ENCODE measurements at places on chromosomes 2 and 18.

GRCh38 chr2:33133454-33133952 lies 186.8 kb downstream of the LTBP1 start:
- DNase-seq: peak; percentile 40

GRCh38 chr2:175251425-175252041 lies 70.0 kb upstream of the ATP5MC3 start:
- no peak for DNase-seq

DNA sequence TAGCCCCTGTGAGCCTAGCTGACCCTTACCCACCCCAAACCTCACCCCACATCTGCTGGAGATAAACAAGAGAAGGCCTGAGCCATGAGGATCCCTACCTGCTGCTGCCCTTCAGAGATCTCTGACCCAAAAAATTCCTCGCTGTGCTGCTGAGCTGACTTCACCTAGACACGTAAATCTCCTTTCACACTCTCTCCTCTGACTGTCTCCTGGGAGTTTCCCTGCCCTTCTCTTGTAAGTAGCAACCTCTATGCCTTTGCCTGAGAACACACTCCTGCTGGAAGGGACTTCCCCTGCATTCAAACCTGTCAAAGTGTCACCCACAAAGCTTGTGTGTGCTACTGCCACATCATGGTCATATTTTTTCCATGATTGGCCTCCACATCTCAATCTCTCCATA lies 134.2 kb upstream of the NOL4 start:
- no peak for DNase-seq

DNA sequence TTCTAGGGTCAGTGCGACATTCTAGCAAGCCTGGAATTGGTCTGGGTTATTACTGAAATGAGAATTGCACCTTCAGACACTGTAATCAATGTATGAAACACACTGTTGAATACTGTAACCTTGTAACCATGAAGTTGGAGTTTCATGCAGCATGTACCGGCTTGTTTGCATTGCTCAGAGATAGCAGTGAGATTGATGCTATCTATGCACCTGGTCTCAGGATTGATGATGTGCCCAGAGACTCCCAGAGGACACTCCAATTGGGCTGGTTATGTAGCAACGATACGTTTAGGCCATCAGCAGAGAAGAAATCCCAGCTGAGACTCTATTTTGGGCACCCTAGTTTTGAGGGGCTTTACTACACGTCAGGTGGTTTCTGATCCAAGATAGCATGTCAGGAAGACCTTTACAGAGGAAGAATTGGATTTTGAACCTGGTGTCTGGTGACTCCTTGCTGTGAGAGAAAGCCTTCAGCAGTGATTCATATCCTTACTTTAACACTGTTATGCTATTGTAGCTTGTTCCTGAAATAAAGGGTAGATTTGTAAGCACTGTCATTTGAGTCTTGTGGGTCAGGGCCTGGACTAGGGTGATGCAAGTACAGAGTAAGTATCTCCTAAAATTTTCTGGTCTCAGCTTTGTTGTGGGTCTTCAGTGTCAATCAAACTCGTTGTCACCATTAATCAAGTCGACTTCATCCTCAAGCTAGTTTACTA lies 305.1 kb upstream of the GULP1 start:
- no peak for DNase-seq

GRCh38 chr2:150909090-150909489 lies 352.6 kb downstream of the RBM43 start:
- DNase-seq: no peak

DNA sequence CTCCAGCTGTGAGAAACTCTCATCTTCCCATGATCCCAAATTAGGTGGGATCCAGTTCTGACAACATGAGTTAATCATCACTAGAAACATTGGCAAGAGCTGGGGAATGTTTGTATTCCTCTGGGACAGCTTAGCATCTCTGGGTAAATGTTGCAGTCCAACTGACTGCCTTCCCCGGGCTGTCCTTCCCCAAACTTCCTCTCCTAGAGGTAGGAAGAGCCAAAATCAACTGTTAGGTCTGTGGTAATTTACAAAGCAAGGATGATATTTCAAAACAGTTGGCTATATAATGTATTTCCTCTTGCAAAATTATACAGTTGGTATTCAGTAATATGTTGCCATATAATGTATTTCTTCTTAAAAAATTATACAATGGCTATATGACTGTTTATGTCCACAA lies 148.5 kb downstream of the MGAT5 start:
- DNase-seq: peak; percentile 42

- no peak for DNase-seq
Measured at GRCh38 chr2:53632126-53632460, 135.5 kb upstream of the CHAC2 start.

DNA sequence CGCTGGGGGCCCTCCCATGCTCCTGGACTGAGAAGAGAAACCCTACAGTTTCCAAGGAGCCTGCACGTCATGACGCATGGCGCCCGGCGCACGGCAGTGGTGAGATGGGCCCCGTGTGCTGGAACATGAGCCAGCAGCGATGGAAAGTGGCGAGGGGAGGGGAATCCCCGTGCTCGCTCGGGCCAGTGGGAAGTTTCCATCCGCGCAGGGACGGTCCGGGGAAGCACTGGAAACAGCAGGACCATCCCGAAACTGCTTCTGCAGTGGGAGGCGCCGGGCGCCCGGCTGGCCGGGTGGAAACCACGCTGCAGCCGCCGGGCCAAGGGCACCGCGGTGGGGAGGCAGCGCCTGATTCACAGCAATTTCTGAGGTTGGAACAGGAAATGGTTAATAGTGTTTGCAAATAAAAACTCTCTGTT lies 4.9 kb upstream of the PDCD1 start:
- peak; percentile 80 for DNase-seq

GRCh38 chr2:231379266-231380215 lies 16.0 kb upstream of the B3GNT7 start:
- no peak for DNase-seq

GRCh38 chr2:240916571-240917008 lies 10.5 kb downstream of the CROCC2 start:
- DNase-seq: peak; percentile 80

- no peak for DNase-seq
Measured at GRCh38 chr18:23867006-23867405, 147.5 kb upstream of the TTC39C start.

DNA sequence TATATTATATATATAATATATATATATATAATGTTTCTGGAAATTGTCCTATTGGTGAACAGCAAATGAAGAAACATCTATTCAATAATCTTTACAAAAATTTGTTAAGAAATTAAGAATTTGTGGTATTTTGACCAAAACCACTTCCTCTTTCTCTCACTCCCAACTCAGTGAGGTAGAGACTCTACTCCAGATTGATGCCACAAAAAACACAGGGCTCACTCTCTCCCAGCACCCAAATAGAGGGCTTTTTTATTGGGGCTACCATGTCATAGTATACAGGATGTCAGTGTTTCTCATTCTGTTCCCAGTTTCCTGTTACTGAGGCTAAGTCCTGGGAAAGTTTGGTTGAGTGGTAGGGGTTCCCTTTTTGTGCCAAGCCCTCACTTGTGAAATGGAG lies 1155.4 kb downstream of the BCL11A start:
- DNase-seq: no peak

GRCh38 chr2:8144785-8145184 lies 537.1 kb upstream of the ID2 start:
- DNase-seq: no peak

- DNase-seq: no peak
Measured at GRCh38 chr2:43943809-43944452, 51.9 kb downstream of the LRPPRC start.

- no peak for DNase-seq
Measured at GRCh38 chr2:228282376-228282775, 100.9 kb upstream of the SPHKAP start.

DNA sequence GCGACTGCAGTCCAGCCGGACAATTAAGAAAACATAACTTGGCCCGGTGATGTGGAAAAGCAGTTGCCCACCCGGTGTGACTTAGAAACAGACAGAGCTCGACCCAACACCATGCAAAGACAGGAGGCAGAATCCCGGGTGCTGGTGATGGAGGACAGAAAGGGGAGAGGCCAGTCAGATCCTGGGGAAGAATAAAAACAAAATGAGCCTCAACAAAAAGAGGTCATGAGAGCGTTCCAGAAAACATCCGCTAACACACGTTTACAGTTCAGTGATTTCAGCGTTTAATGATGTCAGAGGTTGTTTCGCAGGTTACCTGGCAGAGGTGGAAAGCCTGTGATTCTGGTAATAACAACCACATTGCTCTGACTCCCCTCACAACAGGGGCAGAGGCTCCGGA lies 111.9 kb downstream of the OSR1 start:
- no peak for DNase-seq

DNA sequence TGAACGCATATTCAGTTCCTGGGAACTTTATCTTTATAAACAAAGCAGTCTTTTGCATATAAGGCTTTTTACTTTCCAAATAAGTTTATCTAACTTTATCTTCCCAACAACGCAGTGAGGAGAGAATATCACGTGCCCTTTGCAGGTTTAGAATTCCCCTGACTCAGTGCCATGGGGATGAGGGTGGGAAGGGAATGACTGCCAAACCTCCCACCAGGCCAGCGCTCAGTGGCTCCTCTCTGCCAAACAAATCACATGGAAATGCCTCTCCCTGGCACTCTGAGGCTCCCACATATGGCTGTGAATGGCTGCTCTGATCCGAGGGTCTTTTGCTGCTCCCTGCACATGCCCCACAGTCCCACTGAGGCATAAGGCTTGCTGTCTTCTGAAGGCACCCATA lies 158.3 kb downstream of the DNAH6 start:
- no peak for DNase-seq

DNA sequence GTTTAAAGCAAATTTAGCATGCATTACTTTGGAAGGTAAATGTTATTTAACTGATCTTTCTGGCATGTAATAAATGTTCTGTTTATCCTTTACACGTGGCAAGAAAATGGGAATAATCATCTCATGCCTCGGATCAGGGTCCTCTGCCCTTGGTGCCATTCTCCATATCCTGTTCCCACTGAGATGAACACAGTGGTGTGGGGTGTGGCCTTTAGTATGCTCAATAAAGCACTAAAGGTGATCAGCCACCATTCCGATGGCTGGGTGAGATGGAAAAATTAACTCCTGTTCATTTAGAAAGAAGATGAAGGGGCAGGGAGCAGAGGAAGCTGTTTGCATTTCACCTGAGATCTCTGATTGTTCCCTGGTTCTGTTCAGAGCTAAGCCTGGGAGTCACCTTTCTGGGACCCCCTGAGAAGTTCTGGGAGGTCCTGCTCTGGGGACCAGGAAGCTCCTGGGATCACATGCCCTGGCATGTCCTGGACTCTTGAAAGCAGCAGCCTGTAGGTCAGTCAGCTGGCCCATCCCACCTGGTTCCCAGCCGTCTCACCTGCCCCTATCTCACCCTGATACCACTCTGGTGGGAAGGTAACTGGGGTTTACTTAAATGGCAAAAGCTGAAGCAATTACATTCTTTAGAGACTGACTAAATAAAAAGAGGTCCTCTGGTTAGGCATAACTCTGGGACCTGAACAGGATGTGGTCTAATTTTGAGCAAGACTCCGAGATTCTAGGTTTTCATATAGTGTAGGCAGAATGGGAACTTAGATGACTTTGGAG lies 288.9 kb upstream of the EPAS1 start:
- no peak for DNase-seq

GRCh38 chr2:33412920-33413319 lies 63.5 kb upstream of the RASGRP3 start:
- no peak for DNase-seq

DNA sequence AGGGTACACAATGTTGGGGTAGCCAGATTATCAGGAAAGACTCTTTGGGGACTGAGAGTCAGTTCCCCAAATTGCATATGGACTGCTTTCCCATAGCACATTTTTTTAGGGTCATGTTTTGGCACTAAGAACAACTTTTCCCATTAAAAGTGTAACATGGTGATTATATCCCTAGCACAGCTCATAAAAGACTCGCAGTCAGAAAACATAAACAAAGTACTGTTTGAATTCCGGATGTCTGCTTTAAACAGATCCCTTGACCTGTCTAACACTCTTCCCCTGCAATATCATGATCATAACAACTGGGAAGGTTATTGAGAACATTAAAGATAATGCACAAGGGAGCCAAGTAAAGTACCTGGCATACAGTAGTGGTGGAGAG lies 262.2 kb downstream of the ASXL3 start:
- no peak for DNase-seq

- no peak for DNase-seq
Measured at GRCh38 chr18:13521418-13521817, 204.9 kb downstream of the FAM210A start.

GRCh38 chr2:207813942-207814341 lies 44.2 kb upstream of the FZD5 start:
- DNase-seq: no peak

GRCh38 chr2:4369826-4370419 lies 666.5 kb downstream of the DCDC2C start:
- DNase-seq: no peak

GRCh38 chr2:23718931-23719700 lies 207.8 kb downstream of the ATAD2B start:
- peak; percentile 82 for DNase-seq

DNA sequence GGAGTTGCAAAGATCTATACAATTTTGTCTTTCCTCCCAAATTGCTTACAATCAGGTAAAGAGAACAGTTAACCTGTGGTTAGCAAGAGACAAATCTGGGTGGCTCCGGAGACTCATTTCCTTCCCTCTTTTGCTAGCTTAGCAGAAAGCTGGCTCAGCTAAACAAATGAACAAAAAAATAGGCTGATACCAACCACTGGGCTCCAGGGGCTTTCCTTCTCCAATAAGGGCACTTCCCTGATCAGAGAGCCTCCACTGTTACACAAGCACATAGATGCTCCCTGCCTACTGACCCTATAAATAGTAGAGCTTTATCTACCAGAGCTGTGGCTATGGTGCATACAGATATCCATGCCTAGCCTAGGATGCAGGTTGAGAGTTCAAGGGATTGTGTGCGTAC lies 90.1 kb upstream of the ARL5A start:
- DNase-seq: no peak

All from right hindlimb (tissue), 1 donor.